ENCODE measurements at places on chromosomes 4 and X.

DNA sequence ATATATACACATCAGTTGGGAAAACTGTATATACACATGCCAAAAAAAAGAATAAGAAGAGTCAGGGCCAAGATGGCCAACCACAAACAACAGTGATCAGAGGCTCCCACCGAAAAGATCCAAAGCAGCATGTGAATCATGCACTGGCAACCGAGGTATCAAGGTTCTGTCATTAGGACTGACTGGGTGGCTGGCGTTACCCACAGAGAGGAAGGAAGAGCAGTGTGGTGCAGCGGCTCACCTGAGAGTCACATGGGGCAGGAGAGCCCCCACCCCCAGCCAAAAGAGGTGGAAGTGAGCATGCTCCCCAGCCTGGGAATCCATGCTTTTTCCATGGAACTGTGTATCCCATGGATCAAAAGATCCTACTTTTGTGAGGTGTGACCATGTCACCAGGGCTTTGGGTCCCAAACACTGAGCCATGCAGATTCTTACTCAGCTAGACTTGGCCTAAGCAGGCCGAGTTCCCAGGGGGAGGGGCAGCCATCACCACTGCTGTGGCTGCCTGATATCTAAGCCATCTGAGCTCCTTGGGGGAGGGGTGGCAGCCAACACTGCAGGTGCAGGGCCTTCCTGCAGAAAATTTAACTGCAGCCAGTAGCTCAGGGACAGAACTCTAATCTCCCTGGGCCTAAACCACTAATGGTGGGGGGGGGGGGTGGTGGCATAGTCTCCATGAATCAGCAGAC lies 52.8 kb downstream of the P2RY10 start:
- DNase-seq: no peak

- DNase-seq: no peak
These were observed 739.6 kb upstream of the SLIT2 start for GRCh38 chr4:19512086-19512485.

GRCh38 chrX:130264573-130264972 lies 4.1 kb downstream of the ZNF280C start:
- no peak for DNase-seq

DNA sequence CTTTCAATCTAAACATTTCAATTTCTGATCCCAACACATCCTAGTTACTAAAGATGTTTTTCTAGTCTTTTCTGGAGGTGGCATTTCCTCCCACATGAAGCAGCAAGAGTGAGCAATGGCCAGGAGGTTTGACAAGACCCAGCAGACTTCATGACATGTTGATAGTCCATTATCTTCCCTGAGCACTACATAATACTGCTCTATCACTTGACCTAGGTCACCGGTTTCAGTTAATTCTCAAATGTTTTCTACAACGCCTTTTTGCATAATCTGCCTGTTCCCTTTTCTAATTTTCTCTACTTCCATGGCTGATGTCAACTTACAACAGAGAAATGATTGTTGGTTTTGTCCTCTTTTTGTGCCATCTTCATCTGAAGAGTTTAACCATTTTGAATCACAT lies 62.0 kb upstream of the GPRIN3 start:
- DNase-seq: no peak

DNA sequence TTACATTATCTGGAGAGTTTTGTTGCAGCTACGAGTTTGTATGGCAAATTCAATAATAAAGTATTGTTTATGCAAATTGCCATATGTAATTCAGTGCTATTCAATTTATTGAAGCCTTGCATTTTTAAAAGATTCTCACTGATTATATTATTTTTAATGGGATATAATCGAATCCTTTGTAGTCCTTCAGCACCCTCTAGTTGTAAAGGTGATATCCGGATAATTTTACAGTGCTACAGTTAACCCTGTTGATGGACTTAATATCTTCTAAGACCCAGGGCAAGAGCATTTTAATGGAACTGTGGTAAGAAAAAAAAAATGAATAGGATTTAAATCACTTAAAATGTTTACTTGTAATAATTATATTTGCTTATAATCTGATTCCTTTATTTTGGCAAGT lies 48.5 kb upstream of the GRIA2 start:
- DNase-seq: no peak

GRCh38 chr4:72338060-72338459 lies 231.0 kb downstream of the ADAMTS3 start:
- no peak for DNase-seq

DNA sequence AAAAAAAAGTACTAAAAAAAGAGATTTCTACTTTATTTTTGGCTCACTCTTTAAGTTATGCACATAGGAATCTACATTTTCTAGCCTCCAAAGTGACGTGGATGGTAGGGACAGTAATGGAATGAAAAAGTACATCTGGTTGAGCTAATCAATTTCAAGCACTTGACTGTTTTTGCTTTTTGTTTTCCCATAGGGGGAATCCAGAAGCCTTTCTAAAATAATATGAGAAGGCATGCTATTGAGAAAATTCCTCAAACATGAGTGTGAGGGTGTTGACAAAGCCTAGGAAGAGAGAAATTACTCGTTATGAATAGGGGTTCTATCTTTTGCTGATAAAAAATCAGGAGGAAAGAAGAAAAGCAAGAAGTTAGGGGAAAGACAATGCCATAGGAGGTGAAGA lies 242.5 kb upstream of the PUDP start:
- DNase-seq: no peak

GRCh38 chr4:26175006-26175786 lies 145.6 kb upstream of the RBPJ start:
- peak; percentile 48 for DNase-seq

DNA sequence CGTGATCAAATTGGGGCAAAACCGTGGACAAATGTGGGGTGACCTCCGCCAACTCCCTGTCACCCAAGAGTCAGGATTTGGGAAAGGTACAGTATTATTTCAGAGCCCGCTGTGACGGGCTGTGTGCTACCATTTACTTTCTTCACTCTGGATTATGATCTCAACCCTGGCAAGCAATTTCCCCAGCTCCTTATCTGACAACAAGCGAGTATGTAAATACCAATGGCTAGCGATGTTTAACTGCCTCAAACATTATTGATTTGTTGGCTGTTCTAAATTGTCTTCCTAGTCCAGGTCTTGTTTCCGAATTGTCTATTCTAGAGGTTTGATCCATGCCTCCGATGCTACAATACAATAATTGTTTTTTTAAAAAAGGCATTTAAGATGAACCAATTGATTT lies 17.7 kb upstream of the PITX2 start:
- no peak for DNase-seq

DNA sequence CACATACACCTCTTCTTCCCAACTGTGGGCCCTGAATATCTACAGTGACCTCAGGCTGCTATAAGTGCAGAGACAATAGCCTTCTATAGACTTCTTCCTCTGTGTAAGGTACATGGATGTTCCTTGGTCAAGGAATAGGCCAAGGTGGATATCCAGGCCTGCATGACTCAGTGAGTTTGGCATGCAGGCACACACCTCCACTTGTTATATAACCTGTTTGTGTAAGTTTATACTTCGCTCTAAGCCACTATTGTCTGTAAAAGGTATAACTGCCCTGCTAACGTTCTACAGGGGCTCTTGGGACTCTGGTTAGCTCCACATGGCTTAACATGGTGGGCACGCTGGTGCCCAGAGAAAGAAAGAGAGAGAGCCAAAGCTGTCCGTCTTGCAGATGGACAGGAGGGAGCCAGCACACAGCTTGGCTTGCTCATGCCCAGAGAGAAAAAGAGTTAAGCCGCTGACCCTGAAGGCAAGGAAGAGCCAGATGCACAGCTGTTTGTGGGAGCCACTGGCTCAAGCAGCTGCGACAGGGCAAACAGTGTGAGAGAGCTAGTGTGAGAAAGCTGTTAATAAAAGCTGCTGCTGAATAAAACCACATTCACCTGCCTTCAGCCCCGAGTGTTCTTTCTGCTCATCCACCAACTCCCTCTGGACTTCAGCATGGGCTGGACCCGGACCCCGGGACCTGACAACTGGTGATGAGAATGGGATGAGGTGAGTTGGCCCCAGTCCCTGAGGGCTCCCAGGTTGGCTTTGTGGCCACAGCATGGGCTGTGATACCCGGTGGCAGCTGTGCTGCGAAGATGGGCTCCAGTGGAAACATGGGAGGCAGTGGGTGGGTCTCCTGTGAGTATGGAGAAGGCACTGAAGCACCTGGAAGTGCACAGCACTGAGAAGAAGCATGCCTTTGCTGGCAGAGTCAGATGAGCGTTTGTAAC lies 44.5 kb upstream of the ZBTB33 start:
- DNase-seq: no peak

DNA sequence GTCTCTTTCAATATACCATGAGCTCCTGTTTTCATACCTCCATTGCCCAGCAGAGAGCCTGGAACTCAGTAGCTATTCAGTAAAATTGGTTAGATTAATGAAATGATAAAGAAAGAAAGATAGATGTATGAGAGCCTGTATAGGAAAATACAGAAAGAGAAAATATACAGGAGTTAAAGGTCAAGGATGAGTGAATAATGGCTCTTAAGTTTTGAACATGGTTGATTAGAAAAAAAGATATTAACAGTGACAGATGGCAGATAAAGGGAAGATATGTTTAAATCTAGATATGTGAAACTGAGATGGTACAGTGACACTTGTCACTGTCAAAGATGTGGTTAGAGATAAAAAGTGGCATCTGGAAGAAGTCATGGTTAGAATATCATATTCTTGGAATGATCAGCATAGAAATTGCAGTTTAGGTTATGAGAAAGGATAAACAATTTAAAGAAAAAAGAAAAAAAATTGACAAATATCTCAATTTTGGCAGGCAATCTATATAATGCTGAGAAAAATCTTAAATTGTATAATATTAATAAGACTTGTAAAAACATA lies 179.2 kb downstream of the TBCK start:
- DNase-seq: no peak

- no peak for DNase-seq
These were observed 317.2 kb downstream of the TENM3 start for GRCh38 chr4:182560358-182560757.

DNA sequence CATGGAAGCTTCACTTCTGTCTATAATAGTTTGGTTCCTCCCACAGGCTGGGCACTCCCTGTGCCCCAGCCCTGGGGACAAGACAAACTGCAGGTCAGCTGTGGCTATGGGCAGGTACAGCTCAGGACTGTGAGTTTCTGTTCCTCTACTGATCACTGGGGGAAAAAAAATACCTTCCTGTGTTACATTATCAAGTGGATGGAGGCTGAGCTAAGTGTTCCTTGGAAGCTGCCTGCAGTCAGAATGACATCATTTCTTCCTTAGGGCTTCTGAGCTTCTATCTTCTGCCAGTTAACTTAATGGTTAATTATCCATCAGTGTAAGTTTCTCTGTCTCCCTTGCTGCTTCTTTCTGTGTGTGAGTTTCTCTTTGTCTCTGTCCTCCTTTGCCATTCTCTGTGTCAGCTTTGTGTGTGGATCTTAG lies 4.6 kb downstream of the RAB33A start:
- peak; percentile 55 for DNase-seq
